Kidney capillary endothelial cell (primary cell): ENCODE measurements at places on chromosomes 1 and 21.
A peak's percentile ranks its signal among the peaks of the same experiment; 100 is the strongest.

GRCh38 chr1:155608888-155609225 is 1.2 kb upstream of the MSTO1 start:
- DNase-seq = no peak

DNA sequence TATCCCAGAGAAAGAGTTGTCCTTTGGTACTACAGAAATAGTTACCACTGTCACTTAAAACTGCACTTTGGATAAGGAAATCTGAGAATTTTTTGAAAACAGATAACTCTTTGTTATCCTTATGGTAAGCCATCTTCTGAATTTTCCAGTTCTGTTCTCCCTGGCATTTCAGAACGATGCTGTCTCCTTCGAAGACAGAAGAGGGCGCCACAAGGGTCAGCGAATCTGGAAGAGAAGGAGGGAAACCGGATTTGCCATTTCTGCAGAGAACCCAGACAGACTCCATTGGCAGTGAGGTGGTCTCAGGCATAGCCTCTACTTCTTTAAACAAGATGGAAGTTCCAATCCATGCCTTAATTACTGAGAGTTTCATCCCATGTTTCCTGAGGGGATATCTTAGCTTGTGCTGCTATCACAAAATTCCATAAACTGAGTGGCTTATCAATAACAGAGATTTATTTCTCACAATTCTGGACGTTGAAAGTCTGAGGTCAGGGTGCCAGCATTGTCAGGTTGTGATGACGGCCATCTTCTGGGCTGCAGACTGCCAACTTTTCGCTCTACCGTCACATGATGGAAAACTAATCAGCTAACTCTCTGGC is 6.4 kb downstream of the FCRL2 start:
- DNase-seq = no peak

DNA sequence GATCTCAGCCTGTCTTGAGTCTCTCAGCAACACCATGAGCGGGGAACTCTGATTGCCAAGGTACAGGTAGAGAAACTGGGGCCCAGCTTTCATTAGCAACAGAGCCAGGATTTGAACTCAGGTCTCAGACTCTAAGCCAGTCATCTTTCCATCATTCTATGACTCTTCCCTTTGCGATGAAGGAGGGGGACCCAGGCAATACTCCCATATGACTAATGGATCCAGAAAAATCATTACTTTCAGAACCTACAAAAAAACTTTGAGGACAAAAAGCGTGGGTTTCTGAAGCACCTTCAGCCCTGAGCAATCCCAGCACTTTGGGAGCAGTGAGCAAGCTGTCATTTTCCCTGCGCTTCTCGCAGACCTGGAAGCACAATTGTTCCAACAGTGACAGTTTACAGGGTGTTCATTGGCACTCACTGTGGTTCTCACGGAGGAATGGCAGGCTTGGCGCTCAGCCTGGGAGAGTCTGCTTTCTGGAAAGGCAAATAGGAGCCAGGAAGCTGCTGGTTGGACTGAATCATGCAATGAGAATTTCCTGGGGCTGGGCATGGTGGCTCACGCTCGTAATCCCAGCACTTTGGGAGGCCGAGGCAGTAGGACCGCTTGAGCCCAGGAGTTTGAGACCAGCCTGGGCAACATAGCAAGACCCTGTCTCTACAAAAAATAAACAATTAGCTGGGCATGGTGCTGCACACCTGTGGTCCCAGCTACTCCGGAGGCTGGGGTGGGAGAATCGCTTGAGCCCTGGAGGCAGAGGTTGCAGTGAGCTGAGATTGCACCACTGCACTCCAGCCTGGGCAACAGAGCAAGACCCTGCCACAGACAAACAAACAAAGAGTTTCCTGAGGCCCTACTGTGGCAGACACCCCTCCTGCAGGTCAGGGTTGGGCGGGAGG is 40.1 kb downstream of the SLC2A7 start:
- DNase-seq = peak; percentile 94

- peak; percentile 37 for DNase-seq
These were observed 15.7 kb downstream of the ABCG1 start for GRCh38 chr21:42234464-42235241.

DNA sequence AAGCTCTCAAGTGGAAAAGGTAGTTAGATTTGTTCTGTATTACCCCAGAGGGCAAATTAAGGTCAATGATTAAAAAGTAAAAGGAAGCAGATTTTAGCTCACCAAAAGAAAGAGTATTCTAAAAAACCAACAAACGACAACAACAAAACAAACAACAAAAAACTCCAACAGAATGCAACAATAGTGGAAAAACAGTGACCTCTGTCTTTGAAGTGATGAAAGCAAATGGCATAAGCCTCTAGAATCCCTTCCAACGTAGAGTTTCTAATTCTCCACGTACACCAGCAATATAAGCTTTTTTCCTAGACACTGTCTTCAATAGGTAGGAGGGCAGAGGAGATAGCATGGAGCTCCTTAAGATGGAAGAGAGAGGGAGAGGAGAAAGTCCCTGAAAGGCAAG is 359.1 kb downstream of the TTLL7 start:
- DNase-seq = no peak

DNA sequence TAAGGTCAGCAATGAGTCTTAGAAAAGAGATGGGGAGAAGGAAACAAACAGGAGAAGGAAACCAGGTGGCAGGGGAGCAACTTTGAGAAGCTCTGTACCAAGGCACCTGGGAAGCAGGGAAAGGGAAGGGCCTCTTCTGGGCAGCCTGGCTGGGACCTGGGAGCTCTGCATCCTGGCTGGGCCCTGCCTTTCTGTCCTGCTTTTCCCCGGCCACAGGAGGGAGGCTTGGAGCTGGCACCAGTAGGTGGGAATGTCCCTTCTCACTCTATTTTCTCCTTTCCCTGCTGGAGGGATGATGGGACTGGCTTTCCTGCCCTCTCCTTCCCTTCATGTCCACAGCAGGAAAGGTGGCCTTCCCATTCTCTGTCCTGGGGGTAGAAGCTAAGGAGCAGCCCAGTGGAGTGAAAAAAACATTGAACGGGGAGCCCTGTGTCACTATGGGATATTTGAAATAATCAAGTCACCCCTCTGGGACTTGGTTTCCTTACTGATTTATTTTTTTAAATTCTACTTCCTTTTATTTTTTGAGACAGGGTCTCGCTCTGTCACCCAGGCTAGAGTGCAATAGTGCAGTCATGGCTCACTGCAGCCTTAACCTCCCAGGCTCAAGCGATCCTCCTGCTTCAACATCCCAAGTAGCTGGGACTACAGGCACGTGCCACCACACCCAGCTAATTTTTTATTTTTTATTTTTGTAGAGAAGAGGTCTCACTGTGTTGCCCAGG is 5.1 kb upstream of the NES start:
- DNase-seq = no peak

DNA sequence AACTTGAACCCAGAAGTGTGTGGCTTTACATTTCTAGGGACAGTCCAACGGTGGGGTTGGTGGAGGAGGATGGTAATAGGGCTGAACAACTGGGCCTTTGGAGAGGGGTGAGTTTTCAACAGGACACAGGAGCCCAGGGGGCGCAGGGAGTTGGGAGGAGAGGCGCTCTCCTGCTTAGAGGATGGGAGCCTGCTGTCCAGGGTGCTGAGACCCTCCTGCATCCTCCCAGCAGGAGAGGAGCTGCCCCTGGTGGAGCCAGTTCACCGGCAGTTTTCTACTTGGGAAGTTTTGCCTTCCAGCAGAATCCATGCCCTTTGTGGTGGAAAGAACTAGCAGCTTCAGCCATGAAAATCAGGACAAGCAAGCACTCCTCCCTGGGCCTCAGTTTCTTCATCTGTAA is 8.6 kb downstream of the KCNC4 start:
- no peak for DNase-seq

GRCh38 chr1:87314091-87314490 is 14.6 kb upstream of the LMO4 start:
- DNase-seq = no peak

GRCh38 chr1:13788795-13789194 is 88.8 kb downstream of the PRDM2 start:
- no peak for DNase-seq
